ENCODE measurements at places on chromosomes 16 and 17.

GRCh38 chr17:34663714-34664113 is 84.3 kb downstream of the TMEM132E start:
- DNase-seq: no peak

GRCh38 chr17:7081341-7082062 is 1.5 kb upstream of the CLEC10A start:
- no peak for DNase-seq

DNA sequence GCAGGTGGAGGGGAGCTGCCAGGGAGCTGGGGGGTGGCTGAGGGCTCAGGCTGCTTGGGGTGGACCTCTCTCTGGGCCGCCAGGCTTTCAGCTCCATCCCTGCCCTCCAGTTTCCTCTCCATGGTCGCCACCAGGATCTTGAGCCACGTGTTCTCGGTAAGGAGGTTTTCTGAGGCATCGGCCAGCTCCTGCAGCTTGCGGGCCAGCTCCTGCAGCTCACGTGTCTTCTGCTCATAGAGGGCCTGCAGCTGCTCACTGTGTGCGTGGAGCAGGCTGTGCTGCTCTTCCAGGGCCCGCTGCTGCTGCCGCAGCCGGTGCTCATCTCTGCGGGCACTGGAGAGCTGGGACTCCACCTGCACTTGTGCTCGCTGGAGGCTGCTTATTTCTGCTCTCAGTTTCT is 11.0 kb downstream of the SNN start:
- DNase-seq: no peak

DNA sequence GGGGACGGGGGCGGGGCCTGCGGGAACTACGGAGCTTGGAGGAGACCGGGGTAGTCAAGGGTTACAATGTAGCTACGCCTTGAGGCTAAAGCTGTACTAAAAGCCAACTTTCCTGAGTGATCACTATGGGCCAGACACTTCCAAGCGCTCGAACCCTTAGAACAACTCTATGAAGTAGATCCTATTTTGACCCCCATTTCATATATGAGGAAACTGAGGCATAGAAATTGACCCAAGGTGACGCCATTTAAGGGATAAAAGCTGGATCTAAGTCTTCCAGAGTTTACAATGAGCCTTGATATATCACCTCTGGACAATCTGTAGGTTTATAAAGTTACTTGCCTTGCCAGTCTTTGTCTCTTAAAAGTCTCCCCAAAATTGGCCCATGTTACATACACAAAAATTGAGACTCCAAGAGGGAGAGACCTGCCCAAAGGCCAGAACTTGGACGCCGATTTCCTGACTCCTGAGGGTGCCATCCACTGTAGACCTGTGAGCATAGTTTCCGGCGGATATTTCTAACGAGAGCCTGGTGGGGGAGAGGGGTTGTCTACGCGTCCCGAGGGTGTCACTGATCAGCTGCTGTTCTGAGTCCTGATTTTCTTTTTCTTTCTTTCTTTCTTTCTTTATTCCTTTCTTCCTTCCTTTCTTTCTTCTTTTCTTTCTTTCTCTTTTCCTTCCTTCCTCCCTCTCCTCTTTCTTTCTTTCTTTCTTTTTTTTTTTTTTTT is 555 bp upstream of the NCBP3 start:
- no peak for DNase-seq

DNA sequence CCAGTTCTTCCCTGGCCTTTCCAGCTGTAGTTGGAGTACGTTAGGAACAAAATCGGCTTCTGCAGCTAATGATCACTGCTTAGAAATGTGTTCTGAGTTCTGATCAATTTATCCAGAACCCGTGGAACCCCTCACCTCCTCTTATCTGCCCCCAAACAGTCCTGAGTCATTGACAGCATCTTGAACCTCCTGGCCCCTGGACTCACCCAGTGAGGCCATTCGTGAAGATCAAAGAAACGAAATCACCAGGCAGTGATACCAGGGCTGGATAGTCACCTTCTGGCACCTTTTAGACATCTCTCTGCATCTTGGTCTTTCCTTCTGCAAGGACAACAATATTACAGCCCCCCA is 17.0 kb upstream of the EXOC7 start:
- DNase-seq: peak; percentile 55

GRCh38 chr17:21044971-21045370 is 2.2 kb upstream of the USP22 start:
- DNase-seq: no peak

- no peak for DNase-seq
Observed at GRCh38 chr16:20355114-20355782, 2.7 kb upstream of the UMOD start.

- DNase-seq: no peak
Observed at GRCh38 chr16:68420366-68420942, 27.9 kb downstream of the SMPD3 start.

GRCh38 chr17:66826856-66827255 is 8.1 kb upstream of the CACNG5 start:
- no peak for DNase-seq

DNA sequence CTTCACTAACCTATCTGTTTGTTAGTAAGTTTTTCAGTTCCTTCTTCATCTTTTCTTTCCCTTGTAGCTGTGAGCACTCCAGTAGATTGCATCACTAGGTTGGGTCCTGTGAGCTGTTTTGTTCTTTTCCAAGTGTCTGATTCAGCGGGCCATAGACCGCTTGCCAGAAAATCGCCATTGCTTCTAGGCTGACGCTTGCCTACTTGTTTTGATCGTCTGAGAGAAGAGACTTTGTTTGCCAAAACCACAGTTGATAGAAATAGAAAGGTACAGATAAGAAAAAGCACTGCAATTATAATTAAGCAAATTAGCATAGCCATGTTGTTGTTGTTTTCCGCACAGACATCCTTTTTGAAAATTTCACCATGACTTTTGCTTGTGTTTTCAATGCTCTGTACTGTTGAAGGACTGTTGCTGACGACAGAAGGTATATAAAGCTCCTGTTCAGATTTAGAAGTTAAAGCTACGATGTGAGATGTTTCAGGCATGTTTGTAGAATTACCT is 3.1 kb downstream of the EVI2A start:
- peak; percentile 33 for DNase-seq

GRCh38 chr17:31653691-31654090 is 205.4 kb downstream of the COPRS start:
- DNase-seq: peak; percentile 2

GRCh38 chr16:65833171-65833871 is 533.2 kb upstream of the CDH5 start:
- no peak for DNase-seq

- no peak for DNase-seq
Observed at GRCh38 chr16:855471-855870, 54.9 kb upstream of the GNG13 start.

DNA sequence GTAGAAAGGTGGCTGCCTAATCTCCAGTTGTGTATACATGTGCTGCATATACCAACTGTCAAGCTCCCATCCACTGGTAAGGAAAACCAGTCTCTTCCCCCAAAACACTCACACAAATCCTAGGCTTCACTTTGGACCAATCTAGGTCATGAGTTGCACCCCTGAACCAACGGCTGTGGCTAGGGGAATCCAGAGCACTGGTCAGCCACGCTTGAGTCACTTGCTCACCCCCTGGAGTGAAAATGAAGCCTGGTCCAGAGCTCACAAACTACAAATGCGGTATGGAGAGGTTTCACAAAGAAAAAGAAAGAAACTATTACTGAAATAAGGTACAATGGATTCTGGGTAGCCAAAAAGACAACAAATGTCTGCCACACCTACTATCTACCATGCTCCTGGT is 66.1 kb upstream of the NLK start:
- DNase-seq: no peak

DNA sequence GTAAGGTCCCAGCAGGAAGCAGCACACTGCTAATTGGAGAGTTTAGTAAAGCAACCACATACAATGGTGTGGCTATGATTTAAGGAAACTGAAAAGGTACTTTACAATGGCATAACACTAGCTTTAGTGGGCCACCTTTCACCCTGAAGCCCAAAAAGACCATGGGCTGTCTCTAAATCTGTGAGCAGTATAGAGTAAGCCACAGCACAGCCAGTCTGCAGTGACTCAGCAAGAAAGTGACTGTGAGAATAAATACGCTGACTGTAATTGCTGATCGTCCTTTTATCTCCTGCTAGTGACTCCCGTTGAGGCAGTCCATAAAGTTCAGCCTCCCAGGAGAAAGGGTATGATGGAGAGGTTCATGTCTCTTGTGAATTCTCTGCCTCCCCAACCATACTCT is 679.8 kb upstream of the KIF2B start:
- no peak for DNase-seq

- no peak for DNase-seq
Observed at GRCh38 chr16:23595246-23595950, 718 bp downstream of the NDUFAB1 start.

GRCh38 chr17:75633486-75634375 is 497 bp downstream of the SMIM5 start:
- DNase-seq: peak; percentile 88

DNA sequence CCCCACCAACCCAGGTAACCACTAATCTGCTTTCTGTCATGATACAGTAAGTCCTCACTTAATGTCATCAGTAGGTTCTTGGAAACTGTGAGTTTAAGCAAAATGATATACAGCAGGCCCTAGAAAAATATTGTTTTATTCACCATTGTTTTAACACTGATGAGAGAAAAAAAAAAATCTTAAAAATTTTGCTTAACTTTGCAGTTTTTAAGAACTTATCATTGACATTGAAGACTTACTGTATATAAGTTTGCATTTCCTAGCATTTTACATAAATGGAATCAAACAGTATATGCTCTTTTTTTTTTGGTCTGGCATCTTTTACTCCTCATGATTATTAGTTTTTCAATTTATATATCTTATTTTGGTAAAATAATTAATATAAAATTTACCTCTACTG is 19.5 kb upstream of the CLTC start:
- DNase-seq: no peak

DNA sequence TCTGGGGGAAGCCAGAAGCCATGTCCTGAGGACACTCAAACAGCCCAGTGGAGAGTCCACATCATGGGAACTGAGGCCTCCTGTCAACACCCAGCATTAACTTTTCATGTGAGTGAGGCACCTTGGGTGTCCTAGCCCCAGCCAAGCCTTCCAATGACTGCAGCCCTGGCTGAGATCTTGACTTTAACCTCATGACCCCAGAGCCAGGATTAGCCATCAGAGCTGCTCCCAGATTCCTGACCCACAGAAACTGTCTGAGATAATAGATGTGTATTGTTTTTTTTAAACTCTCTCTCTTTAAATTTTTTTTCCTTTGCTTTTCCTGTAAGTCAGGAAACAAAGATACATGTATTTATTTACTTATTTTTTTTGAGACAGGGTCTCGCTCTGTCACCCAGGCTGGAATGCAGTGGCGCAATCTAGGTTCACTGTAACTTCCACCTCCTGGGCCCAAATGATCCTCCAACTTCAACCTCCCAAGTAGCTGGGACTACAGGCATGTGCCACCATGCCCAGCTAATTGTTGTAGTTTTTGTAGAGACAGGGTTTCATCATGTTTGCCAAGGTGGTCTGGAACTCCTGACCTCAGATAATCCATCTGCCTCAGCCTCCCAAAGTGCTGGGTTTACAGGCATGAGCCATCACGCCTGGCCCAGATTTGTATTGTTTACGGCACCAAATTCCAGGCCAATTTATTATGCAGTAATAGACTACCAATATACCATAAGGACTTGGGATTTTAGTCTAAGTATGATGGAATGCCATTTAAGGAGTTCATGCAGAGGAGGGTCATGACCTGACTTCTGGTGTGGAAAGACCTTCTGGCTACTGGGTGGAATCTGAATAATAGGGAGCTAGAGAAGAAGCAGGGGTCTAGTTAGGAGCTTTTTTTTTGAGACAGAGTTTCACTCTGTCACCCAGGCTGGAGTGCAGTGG is 14.0 kb upstream of the TMEM94 start:
- DNase-seq: peak; percentile 5

DNA sequence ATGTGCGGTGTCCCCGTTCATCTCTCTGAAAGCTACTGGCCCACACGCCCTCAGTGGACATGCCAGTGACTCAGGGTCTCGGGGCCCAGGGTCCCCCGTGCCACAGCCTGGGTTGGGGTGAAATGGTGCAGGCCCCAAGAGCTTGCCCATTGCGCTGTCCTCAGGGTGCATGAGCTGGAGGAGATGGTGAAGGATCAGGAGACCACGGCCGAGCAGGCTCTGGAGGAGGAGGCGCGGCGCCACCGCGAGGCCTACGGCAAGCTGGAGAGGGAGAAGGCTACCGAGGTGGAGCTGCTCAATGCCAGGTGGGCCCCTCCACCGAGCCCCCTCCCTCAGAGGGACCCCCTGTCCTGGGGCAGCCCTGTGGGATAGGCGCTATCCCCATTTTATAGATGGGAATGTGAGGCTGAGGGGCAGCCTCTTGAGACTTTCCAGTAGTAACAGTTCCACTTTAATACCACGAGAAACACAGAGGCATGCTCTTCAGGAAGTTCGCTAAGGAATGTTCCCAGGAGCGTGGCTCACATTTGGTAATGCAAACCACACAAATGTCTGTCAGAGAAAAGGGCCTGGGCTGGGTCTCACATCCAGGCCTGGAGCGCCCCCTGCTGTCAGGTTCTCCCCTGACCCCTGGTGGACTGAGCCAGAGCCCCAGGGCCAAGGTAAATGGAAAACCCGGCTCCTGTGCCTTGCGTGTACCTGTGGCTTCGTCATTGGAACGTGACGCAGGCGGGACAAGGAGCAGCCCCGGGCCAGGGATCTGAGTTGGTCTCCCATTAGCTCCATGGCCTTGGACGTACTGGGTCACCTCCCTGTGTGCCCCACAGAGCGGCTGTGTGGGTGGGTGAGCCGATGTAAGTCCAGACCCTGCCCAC is 133.7 kb downstream of the RAB11FIP4 start:
- DNase-seq: peak; percentile 88

DNA sequence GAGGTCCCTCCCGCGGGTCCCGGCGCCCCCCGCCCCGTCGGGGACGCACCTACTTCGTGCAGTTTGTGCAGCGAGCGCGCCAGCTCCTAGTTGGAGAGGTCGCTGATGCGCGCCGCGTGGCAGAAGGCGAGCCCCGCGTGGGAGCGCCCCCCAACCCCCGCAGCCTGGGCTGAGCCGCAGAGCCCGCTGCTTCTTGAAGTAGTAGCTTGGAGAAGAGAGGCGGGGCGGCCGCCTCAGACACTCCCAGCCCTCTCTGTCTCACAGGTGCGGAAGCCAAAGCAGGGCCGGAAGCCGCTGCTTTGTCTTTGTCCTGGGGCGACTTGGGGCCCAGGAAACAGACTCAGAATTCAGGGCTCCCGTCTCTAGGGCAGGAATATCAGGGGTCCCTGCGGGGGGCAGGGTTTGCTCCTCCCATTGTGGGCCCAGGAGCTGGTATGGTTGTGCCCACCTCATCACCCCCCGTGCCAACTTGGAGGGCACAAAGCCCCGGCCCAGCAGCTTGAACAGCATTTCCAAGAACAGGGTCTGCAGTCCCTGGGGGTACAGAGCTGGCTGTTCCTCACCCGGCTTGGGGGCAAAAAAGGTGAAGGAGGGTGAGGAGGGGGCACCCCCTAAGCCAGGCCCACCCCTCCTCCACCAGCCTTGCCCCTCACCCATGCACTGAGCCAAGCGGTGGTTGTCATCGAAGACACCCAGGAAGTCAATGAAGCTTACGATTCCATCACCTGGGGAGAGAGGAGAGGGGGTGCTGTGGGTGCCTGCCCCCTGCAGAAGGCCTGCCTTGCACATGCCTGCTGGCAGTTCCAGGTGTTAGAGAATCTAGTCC is 13.5 kb downstream of the SPATA32 start:
- peak; percentile 84 for DNase-seq

- DNase-seq: no peak
Observed at GRCh38 chr17:65191811-65192740, 54.9 kb downstream of the RGS9 start.
